GM12865 (cell line): ENCODE measurements at places on chromosomes 2 and 18.
A peak's percentile ranks its signal among the peaks of the same experiment; 100 is the strongest.

GRCh38 chr18:68992719-68993482, 195.0 kb downstream of the CCDC102B start:
- peak; percentile 62 for DNase-seq

- no peak for DNase-seq
Measured at GRCh38 chr2:47065771-47066380, 89.2 kb downstream of the STPG4 start.

- DNase-seq = no peak
Measured at GRCh38 chr2:20452551-20452950, 5.7 kb downstream of the RHOB start.

DNA sequence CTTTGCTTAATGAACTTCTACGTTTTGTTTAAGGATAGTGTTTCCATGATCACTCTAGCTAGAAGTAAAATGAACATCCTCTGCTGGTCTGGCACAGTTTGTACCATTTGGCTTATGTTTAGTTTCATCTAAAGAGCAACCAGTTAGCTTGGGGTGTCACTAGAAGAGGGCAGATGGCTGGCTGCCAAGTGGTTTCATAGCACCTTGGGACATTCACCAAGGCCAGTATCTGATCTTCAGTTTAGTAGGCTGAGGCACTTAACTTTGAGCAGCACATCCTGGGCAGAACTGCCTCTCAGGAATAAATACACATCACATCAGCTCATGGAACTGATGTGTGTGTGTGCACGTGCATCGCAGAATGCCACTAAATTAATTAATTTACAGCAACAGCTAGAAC, 68.4 kb downstream of the NXPH2 start:
- DNase-seq = peak; percentile 73

DNA sequence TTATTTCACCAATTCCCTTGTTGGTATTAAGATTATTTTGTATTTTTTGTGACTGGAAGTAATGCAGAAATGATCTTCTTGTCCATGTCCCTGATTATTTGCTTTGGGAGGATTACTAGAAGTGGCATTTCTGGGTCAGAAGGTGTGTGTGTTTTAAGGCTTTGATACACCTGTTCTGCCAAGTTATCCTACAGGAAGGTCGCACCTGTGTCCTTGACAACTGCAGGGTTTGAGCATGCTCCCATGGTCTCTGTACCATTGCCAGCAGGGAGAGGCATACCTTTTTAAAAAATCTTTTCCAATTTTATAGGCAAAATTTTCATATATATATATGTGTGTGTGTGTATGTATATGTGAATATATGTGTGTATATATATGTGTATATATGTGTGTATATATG, 29.7 kb downstream of the KDM3A start:
- DNase-seq = no peak

DNA sequence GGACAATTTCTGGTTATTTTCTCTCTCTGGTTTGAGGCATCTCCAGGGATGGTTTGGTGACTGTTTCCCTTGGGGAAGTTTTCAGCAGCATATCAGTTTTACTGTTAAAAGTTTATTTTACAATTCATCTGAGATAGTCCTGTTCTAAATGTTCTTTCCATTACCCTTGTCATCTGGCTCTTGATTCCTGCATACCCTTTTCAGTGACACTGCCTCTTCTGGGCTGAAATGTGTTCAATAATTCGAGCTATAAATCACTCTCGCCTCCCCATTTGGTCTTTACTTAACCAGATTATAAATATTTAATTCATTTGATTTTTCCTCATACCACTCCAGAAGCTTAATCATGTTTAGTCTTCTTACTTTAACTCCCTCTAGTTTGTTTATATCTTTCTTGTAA, 9.5 kb downstream of the DCC start:
- no peak for DNase-seq

GRCh38 chr18:74895686-74896085, 298.0 kb downstream of the ZNF407 start:
- DNase-seq = no peak

GRCh38 chr2:68936427-68936826, 16.3 kb downstream of the GKN2 start:
- no peak for DNase-seq

GRCh38 chr2:99949963-99950362, 192.4 kb downstream of the AFF3 start:
- DNase-seq = no peak

GRCh38 chr18:26865557-26865956, at the start of gene AQP4:
Gene AQP4, minus strand, starts transcription at chr18:26865707. Its CDS starts 18 bp downstream, at chr18:26865689.
- no peak for DNase-seq

DNA sequence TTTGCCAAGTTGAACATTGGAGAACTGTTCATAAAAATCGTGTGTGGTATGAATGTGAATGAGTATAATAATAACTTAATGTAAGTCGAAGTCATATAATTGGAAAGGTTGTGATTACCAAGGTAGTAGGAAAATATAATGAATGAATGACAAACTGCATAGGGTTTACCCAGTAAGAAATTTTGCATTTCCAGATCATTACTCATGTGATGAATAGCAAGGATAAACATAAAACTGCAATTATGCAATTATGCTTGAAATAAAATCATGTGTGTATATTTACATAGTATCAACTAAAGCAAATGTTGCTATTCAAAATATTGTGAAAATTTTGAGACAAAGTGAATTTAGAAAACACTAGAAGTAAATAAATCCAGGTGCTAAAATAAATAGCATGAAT, 1108.7 kb upstream of the TMEFF2 start:
- no peak for DNase-seq

GRCh38 chr2:133044556-133044955, 374.6 kb upstream of the LYPD1 start:
- DNase-seq = no peak

- no peak for DNase-seq
Measured at GRCh38 chr2:54609241-54609640, 114.2 kb upstream of the EML6 start.

DNA sequence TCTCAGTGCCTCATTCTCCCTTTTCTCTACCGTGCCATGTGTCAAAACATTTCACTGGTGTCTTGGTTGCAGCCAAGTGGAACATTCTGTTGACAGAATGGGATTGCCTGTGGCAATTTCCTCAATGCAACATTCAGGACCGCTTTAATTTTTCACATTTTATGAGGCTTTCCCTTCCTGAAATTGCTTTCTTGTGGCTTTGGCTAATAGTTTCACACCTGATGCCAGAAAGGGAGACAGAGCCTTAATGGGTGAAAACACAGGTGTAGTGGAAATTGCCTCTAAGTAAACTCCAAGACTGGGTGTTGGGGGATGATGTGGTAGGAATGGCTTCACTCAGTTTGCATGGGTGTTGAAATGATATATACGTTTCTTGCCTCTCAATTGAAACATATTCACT, 278.3 kb downstream of the TSN start:
- DNase-seq = no peak

DNA sequence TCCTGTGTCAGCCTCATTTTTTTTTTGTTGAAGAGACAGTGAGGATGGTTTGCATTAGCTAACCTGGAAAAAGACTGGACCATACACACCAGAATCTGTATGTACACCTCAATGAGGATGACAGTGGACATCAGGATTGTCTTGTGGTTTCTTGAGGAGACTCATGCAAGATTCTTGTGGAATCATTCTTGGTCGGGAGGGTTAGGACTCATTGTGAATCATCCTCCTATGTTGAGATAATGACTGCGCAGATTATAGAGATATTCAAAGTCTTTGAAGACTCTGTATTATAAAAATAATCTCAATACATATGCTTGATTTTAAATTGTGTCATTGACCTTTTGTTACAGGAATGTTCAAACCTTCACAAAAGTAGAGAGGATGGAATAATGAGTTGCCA, 49.1 kb upstream of the DOCK10 start:
- no peak for DNase-seq

- no peak for DNase-seq
Measured at GRCh38 chr2:70456585-70457495, 96.8 kb downstream of the TGFA start.

- no peak for DNase-seq
Measured at GRCh38 chr2:177010146-177010545, 202.4 kb upstream of the HNRNPA3 start.

- DNase-seq = peak; percentile 12
Measured at GRCh38 chr18:74378179-74378682, 62.6 kb downstream of the C18orf63 start.

DNA sequence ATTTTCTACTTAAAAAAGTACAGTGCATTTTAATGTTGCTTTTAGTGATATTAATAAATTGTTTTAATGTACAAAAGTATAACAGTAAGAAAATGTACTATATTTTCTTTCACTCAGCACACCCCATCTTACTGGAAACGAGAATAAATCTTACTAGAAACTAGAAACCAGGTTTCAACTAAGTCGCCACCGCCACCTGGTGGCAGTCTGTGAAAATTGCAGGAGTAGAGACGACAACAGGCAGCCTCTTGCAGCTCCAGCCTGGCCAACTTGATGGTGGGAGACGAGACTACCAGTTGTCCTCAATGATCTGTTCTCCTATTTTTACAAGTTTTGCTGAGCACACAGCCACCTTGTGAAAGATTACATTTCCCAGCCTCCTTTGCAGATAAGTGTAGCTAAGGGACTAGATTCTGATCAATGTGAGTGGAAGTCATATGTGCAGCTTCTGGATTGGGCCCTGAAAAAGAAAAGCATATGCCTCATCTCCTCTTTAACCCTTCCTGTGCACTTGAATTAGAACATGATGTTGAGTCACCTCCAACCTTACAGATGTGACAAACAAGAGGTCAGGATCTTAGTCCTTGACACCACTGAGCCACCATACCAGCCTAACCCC, 8.7 kb downstream of the OTOF start:
- DNase-seq = peak; percentile 84

- no peak for DNase-seq
Measured at GRCh38 chr2:143190431-143190830, 61.2 kb downstream of the ARHGAP15 start.

GRCh38 chr2:12717191-12718014, 667 bp downstream of the TRIB2 start:
- peak; percentile 67 for DNase-seq

DNA sequence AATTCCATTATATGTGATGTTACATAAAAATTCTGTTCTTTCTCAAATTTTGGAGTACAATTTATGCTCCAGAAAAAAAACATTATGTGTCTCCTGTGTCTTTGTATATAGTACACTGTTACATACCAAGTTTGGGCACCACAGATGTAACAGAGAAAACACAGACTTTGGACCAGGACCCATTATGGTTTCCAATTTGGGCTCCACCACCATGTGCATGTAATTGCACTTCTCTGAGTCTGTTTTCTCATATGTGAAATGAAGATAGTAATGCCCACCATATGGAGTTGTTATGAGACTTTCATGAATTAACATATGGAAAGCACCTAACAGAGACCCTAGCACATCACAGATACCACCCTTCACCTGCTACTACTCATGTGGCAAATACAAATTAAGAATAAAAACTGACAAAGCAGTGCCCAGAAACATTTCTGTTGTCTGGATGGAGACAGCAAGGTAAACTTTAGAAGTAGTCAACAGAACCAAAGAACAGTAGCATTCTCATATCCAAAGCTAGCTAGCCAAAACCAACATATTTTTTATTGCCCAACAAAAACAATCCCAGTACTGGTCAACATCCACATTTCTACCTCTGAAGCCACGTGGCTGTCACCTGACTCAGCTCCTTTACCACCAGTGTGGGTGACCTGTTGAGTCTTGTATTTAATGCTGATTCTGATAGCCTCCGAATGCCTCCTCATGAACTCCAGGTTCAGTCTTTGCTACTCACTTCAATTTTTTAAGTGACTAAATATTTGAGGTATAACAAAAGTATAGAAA, 42.9 kb downstream of the ANTXR1 start:
- DNase-seq = no peak

DNA sequence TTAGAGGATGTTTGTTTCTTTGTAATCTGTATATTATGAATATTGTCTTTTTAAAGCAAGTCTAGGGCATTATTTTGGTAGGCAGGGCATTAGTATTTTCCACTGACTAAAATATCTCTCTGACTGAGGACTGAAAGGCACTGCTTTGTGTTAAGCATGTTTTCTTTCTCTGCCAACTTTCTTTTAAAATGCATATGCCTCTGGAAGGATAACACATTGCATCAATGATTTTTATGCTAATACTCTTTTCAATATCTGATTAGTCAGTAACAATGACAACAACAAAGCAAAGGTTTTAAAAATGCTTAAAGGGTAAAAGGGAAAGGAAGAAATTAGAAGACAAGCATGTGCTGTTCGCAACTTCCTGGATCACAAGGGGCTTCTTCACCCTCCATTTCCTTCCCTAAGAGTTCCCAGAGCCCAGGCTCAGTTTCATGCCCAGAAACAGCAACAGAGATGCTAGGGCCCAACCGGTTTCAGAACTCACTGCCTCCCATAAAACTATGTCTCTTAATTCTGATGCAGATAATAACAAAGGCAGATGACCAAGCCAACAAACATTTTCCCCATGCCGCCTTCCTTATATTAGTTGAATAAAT, 786.8 kb upstream of the ACVR2A start:
- DNase-seq = no peak

GRCh38 chr2:68302281-68302875, 17.4 kb downstream of the CNRIP1 start:
- no peak for DNase-seq

DNA sequence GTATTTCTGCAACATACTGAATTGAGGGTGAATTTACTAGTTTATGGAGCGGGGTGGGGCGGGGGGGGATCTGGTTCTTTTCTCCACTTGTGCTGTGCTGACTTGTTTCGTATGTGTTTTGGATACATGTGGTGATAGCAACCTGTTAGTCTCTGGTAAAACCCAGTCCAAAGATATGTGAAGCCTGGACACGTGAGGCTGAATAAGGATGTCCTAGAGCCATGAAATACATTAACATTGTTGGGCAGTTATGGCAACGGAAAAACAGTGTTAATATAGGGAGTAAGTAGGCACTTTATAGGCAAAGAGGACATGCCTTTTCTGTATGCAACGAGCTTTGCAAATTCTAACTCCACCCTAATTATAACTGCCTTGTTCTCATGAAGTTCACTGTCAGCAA, 42.1 kb upstream of the NEMP2 start:
- DNase-seq = no peak

GRCh38 chr18:73973972-73974371, 173.7 kb downstream of the FBXO15 start:
- DNase-seq = no peak

DNA sequence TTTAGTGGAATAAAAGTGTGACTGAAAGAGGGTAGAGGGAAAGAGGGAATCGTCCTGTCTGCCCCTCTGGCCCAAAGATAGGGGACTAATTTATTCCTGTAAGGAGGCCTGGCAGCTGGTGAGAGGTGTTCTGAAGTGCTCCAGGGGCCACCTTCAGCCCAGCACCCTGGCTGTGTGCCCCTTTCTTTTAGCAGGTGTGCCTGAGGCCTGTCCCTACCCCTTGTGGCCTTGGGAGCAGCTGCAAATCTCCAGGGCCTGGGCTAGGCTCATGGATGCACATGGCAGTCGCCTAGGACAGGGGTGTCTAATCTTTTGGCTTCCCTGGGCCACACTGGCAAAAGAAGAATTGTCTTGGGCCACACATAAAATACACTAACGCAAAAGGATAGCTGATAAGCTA, 37.3 kb downstream of the FHOD3 start:
- no peak for DNase-seq

DNA sequence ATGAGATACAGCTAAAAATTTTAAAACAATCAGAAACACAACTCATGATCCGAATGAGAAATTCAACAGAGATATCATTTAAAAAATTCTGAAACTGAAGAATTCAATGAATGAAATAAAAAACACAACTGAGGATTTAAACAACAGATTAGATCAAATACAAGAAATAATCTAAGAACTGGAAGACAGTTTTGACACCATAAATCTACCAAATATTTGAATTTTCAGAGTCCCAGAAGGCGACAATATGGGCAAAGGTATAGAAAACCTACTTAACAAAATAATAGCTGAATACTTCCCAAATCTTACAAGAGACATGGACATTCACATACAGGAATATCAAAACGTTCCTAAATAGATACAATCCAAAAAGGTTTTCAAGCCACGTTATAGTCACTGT, 221.9 kb downstream of the OTX1 start:
- DNase-seq = no peak
